Hindlimb muscle (tissue), 1 donor: ENCODE measurements at places on chromosomes 5 and 9. TPM values are rescaled to one million over a fixed set of nuclear protein-coding genes. Genes with fewer than 3 reads are reported as not detected.

Gene PTBP3
- 16.3 TPM for polyA plus RNA-seq

Gene TLE1
- polyA plus RNA-seq = 70.3 TPM

DNA sequence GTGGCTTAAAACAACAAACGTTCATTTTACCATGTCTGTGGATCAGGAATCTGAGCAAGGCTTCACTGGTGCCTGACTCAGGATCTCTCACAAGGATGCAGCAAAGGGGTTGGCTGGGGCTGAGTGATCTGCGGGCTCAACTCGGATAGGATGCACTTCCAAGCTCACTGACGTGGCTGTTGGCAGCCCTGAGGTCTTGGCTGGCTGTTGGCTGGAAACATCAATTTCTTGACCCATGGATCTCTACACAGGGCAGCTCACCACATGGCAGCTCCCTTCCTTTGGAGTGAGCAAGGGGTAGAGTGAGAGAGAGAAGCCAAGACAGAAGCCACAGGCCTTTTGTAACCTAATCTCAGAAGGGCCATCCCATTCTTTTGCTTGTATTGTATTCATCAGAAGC lies 202.1 kb downstream of the NXNL2 start:
- DNase-seq = no peak

DNA sequence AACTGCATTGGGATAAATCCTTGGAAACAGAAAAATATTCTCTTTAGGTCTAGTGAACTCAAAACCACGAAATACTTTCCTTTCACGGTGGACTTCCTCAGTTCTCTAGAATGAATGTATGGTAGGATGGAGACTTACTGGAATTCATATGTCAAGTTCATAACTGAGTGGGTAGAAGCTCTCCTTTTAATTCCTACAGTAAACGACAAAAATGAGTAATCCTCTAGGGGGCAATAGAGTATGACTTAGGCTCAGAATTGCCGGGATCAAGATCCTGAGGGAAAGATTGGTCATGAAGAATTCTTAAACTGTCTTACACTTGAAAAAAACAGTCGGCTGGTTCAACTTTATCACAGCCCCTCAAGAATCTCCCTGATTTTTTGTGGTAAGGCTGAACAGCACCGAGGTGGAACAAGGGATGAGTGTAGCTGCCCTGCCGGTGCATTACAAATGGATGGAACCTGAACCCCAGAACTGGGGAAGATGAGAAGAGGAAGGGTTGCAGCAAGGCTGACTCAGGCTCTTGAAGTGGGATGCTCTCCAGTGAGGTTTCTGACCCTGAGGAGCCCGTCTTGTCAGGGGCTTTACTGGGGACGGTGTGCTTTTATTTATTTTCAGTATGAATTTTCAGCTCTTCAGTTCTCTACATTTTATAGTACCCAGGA lies 14.0 kb upstream of the LOX start:
- no peak for DNase-seq

GRCh38 chr9:16794871-16795639 lies 75.4 kb downstream of the BNC2 start:
- DNase-seq = peak; percentile 65

DNA sequence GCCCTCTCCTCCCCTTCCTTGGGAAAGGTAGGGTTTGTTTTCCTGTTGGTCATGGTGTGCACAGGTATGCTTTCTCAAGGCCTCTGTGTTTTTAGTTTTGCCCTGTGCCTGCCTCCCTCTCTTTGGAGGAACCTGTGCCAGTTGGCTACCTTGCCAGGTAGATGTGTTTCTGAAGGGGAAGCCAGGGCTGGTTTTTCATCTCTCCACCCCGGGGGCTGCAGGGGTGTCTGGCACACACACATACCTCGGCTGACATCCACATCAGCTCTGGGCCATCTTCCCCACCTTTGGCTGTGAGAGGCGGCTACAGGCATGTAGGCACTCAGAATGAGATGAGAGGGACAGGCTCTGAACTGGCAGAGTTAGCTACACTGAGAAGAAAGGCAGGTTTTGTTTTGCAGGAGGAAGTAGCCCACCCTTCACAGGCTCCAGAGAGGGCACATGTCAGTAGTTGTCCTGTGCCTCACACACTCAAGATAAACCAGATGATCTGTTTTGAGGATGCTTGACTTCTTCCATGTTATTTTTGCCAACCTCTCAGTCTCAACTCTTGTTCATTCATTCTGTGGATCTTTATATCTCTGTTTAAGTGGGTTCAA lies 9.7 kb downstream of the RGMB start:
- DNase-seq = no peak

DNA sequence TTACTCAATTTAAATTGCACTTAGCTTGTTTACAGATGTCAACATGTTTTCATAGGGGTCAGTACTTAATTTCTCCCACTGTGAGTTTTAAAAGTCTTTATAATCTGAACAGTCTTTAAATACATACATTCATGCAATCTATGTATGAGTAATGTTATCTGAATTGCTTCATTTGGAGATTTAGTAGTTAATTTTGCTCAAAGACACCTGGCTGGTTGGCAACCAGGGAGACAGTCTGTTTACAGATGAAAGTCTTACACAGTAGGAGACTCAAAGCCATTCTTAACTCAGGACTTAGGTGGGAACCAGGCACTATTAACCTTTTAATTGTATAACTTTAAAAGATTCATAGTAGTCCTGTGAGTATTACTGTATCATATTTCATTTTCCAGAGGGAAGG lies 29.3 kb downstream of the DAB2 start:
- no peak for DNase-seq

DNA sequence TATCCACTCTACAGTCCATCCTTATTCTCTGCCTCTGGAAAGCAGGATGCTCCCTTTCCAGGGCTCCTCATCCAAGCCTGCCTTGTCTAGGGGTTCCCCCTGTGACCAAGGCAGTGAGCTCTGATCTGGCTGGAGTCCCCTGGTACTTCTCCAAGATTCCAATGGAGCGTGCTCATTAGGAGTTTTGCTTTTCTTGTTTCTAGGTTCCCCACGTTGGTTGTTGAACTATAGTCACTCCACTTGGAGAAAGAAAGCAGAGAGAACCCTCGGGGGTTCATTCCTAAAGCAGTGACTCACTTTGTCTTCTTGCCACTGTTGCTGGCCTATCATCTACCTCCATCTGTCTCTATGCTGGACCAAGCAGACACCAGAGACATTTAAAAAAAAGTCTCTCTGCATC lies 192.6 kb downstream of the TLE4 start:
- DNase-seq = peak; percentile 65
